Activated CD4-positive, CD25-positive, alpha-beta regulatory T cell treated with anti-CD3 and anti-CD28 coated beads, Interleukin-2, amount 50 U/mL, for 16 hours (primary cell): ENCODE measurements at places on chromosomes 3 and 15.

- no peak for DNase-seq
Observed at GRCh38 chr3:181689546-181689945, 22.2 kb upstream of the SOX2 start.

GRCh38 chr3:42526616-42527367 is 24.3 kb downstream of the VIPR1 start:
- no peak for DNase-seq

- no peak for DNase-seq
Observed at GRCh38 chr3:70383360-70383831, 71.0 kb upstream of the MDFIC2 start.

GRCh38 chr15:70962084-70962483 is 69.5 kb downstream of the LRRC49 start:
- no peak for DNase-seq

GRCh38 chr3:14594234-14594633 is 54.1 kb upstream of the GRIP2 start:
- no peak for DNase-seq

DNA sequence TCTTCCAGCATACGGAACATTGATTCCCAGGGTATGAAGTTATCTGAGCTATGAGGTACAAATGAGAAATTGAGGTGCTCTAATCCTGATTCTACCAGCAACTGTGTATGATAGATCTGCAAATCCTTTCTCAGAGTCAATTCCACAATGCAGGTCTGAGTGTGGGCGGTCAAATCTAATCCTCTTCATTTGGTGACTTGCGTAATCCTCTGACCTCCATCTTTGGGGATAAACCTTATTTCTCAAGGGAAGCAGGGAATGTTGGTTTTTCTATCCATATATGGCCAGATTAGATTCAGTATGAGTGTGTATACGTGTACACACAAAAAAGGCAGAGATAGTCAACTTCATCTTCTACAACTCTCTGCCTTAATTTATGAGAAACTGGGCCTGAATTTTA is 348.4 kb upstream of the IL12A start:
- DNase-seq: no peak

DNA sequence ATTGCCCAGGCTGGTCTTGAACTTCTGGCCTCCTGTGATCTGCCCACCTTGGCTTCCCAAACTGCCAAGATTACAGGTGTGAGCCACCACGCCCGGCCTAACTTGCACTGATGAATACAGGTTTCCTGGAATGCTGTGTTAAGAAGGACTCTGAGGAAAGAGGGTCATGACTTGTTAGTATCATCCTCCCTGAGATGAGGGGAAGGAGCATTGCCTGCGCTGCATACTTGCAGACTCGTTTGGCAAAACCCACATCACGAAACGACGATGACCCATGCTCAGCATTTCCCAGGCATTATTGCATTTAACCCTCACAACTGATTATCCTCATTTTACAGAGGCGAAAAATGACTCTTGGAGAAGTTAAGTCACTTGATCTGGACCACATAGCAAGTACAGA is 18.9 kb downstream of the COLQ start:
- no peak for DNase-seq

- DNase-seq: no peak
Observed at GRCh38 chr15:45704329-45705249, 69.8 kb downstream of the SQOR start.

DNA sequence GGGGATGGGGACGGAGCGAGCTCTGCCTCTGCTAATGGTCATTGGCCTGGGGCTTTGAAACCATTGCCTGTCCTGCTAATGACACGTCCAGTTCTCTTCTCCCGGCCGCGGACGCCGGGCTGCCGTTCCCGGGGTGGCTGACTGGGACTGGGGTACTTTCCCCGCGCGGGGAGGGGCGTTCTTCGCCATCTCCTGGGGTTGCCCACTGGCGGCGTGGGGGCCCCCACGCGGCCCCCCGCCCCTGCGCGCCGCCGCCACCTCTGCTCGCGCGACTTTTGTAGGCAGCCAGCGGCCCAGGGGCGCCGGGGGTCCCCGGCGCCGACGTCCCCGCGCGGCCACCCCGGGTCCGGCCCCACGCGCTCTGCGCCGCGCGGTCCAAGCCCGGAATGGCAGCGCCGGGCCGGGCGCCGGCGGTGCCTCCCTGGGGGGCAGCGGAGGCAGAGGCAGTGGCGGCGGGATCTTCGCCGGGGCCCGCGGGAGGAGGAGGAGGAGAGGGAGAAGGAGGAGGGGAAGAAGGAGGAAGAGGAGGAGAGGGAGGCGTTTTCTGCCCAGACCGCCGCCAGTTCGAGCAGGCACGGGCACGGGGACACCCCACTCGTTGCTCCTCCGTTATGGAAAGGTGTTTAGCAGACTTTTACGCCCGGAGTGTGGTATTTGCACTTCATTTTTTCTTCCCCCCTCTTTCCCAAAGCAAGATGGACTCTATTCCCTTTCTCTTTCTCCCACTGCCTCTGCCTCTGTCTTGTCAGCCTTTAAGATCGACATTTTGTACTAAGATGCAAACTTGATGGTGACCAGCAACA is 2.3 kb downstream of the BBX start:
- peak; percentile 2 for DNase-seq

DNA sequence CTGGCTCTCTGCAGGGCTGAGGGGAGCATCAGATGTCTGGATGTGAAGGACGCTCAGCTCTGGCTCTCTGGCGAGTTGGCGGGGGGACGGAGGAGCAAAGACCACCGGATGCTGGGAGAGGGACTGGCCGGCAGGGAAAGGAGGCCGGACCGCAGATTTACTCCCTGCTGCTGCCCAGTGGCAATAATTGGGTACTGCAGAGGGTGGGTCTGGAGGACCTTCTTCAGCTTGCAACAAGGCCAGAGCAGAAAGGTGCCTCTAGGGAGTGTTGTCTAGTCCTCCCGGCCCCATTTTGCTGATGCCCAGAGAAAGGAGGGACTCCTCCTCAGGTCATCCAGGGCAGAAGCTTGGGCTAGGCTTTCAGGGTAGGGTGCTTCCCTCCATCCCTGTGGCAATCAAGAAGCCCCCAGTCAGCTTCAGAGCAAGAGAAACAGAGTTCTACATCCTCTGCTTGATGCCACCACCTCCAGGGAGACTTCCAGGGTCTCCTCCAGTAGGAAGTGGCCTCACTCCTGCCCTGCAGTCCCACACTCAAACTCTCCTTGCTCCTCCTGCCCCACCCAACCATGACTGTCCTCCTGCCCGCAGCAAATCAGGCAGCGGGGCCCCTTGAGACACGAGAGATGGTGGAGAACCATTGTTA is 20.3 kb upstream of the CSPG4 start:
- no peak for DNase-seq

DNA sequence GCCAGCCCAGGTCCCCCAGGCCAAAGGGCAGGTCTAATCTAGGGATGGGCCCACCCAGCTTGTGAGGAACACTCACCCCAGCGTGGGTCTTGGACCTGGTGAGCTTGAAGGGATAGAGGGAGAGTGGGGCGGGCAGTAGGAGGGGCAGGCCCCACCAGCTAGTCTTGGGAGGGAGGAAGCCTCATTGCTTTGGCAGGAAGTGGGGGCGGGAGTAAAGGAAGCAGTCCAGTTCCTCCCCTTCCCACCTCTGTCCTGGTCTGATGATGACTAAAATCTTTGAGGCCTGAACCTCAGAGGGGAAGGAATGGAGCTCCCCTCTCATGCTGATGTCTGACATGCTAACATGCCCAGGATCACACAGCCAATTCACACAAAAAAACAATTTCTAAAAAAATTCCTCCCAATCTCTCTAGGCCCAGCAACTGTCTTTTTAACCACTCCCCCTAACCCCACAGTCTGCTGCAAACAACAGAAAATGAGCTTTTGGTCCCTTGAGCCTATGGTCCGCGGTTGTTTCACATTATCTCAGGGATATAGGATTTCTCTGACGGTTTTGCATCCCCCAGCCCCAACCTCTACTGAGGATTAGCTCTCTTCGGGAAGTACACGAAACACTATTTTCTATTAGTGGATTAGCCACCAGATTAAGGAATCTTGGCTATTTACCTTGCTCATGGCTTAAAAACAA is 30.7 kb upstream of the DUSP7 start:
- no peak for DNase-seq

DNA sequence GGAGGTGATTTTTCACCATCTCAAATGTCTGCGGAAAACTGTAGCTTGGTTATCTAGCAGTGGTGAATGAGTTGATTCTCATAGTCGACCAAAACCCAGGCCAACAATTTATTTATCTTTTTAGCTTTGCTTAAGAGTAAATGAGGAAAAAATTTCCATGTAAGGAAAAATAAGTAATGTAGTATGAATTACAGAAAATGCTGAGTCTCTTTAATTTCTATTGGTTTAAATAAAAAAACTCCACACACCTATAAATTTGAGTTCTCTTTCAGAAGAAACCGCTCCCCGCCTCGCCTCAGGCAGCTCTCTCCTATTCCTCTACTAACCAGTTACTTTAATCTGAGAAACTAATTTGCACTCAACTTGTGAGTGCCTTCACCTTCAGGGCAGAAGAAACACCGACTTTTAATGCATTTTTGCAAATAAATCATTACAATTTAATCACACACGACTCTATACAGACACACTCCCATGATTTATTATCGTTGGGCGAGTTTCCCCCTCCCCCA is 540 bp upstream of the RSRC1 start:
- DNase-seq: no peak

DNA sequence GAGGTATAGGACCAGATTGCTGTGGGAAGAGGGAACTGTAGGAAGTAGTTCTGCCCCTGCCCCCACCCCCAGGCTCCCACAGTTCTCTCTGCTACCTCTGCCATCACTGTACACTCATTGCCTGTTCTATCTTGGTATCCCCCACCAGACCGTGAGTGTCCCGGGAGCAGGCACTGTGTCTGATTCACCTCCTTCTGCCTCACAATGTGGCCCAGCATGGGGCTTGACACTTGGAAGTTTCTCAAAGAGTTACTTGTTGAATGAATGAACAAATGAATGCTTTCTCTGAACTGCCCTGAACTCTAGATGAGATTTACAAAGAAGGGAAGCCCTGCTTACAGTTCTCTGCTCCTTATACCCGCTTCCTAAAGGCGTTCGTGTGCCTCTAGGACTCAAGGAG is 27.1 kb upstream of the PIK3CB start:
- DNase-seq: no peak

DNA sequence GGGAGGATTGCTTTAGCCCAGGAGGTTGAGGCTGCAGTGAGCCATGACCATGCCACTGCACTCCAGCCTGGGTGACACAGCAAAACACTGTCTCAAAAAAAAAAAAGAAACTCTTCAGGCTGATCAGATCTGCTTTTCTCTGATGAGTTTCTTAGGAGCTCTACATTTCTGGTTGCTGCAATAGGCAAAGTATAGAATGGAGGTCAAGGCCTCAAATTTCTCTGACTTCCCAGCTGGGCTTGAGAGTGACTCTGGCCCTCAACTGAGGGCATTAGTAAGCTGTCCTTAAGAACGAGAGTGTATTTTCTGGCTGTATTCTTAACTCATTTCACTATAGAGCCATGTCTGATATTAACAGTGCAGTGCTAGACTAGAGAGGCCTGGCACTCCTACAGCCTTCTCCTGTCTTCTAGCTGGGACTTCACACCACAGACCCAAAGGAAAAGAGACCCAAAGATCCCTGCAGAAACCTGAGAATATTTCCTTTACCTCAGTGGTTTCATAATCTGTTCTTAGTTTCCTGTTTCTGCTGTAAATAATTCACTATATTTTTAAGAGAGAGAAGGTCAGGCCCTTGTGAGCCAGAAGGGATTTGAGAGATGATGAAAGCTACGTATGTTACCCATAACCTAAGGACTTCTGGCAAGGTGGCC is 2.0 kb upstream of the NR1I2 start:
- no peak for DNase-seq

DNA sequence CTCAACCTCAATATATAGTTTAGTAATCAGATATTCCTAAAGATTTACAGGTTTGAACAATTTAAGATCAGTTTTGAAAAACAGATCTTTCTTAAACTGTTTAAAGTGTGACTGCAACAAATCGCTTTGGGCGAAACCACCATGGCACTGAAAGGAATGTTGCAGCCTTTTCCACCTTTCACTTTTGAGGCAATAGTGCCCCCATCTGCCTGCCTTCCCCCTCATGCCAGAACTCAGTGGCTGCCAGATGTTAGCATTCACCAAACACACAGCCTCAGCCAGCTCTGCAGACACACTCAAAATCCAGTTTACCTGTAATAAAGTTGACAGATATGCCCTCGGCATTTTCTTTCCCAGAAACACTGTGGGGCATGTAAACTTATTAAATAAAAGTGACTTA is 3.3 kb downstream of the LYSMD4 start:
- DNase-seq: no peak

DNA sequence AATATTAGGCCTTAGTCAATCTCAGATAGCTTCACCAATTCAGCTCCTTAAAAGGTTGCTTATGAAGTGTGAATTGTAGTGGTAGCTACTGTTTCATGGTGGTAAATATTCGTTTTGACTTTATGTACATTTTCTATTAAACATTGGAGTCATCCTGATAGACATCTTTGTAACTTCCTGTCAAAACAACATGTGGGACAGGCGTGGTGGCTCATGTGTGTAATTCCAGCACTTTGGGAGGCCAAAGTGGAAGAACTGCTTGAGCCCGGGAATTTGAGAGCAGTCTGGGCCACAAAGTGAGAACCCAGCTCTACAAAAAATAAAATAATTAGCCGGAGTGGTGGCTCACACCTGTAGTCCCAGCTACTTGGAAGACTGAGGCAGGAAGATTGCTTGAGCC is 2.0 kb upstream of the TRIM59 start:
- no peak for DNase-seq

GRCh38 chr15:85749261-85750151 is 45.2 kb downstream of the KLHL25 start:
- no peak for DNase-seq

DNA sequence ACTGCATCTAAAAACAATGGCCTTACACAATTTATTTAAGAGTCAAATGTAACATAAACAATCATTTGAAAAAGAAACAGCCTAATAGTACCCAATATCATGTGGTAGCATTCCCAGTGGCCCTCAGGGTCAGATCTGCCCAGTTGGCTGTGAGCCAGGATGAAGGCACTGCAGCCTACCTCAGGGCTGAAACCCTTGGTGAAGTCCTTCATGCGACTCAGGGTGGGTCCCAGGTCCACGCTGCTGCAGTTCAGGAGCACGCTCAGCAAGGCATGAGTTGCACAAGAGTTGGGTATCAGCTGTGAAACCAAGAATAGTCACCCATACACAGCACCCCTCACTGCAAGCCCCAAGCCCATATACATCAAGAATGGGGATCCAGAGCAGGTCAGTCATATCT is 37.1 kb downstream of the SEMA3G start:
- DNase-seq: no peak

GRCh38 chr3:96491868-96492267 is 322.5 kb upstream of the EPHA6 start:
- no peak for DNase-seq

GRCh38 chr3:28598165-28598564 is 249.5 kb upstream of the AZI2 start:
- DNase-seq: no peak

GRCh38 chr3:104514776-104515175 is 851.9 kb upstream of the ALCAM start:
- no peak for DNase-seq
